DMS79 treated with DMSO at 0.1 percent for 48 hours (cell line): ENCODE measurements at places on chromosomes 7 and 10.

- no peak for DNase-seq
Measured at GRCh38 chr10:7634142-7634894, 32.4 kb downstream of the ITIH5 start.

- no peak for DNase-seq
Measured at GRCh38 chr10:117417196-117417595, 42.0 kb upstream of the PDZD8 start.

DNA sequence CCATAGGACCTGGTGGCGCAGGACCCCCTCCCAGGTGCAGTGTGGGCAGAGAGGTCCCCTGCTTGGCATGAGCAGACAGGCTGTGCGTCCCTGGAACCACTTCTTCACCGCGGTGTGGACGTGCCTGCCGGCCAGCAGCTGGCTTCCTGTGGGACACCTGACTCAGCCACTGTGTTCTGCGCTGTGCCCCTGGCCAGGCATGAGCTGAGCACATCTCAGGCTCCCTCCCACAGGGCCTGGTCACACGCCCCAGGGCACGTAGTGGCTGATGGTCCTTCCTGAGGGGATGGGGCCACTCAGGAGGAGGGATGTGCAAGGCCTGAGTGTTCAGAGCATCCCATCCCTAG lies 3.5 kb upstream of the DEPP1 start:
- DNase-seq, result no peak

- no peak for DNase-seq
Measured at GRCh38 chr7:2460188-2460587, 16.0 kb downstream of the GRIFIN start.

DNA sequence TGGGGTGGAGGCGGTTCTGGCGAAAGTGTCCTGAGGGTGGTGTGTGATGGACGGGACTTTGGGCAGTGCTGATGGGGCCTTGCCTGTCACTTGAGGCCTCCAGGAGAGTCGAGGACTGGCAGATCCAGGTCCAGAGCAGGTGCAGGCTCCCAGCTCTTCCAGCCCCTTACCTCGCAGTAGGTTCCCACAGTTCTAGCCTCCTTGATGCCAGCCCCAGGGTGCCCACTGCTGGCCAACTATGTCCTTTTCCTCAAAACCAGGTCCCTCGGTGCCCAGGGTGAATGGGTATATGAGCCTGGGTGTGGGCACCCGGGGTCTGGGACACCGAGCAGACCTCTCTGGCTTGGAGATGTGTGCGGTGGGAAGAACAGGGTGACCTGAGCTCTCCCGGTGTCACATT lies 8.3 kb downstream of the FAM20C start:
- no peak for DNase-seq

DNA sequence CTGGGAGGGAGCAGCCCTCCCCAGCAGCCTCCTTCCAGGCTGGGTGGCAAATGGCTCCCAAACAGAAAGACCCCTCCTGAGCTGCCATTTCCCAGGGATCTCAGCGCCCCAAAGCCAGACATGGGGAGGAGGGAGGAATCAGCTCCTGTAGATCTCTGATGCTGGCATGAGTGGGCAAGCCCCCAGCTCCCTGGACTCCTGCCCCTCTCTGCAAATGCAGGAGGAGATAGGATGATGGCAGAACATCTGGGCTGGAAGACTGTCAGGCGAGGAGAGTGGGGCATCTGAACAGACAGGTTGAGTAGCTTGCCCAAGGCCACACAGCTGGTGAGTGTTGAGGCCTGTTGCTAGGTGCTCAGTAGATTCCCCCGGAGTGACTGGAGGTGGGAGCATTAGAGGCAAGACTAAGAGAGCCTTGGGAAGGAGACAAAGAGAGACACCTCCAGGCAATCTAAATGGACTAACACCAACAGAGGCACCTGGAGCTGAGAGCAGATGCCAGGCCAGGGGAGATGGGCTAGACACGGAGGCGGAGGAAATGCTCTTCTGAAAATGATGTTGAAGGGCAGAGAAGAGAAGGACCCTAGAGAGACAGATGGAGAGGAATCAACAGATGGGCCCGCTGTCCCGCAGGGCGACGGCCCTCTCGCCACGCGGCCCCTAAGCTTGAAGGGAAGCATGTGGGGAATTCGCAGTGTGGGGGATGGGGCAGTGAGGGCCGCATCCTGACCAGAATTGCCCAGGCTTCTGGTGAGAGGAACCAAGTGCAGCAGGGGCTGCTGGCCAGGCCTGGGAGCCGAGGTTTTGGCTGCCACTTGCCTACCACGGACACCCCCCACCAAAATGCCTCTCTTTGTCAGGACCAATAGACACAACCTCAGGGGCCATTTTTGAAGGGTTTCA lies 84.8 kb upstream of the LRRC4 start:
- DNase-seq, result no peak
